ENCODE measurements at places on chromosomes 11 and 22. TPM values are rescaled to one million over a fixed set of nuclear protein-coding genes. Genes with fewer than 3 reads are reported as not detected.
A peak's percentile ranks its signal among the peaks of the same experiment; 100 is the strongest.

PDE2A gene
- 0.07 TPM for total RNA-seq

ESRRA gene
- 23.4 TPM for total RNA-seq

OR52I2 gene
- not detected for total RNA-seq

TMPRSS6 gene
- total RNA-seq, result not detected

GRCh38 chr11:119263352-119263940 is 53.5 kb downstream of the MCAM start:
- peak; percentile 7 for DNase-seq

GRCh38 chr11:85652786-85653447 is 5.2 kb downstream of the TMEM126A start:
- DNase-seq, result no peak

- DNase-seq, result no peak
Measured at GRCh38 chr22:37126383-37126782, 16.9 kb upstream of the TMPRSS6 start.

DNA sequence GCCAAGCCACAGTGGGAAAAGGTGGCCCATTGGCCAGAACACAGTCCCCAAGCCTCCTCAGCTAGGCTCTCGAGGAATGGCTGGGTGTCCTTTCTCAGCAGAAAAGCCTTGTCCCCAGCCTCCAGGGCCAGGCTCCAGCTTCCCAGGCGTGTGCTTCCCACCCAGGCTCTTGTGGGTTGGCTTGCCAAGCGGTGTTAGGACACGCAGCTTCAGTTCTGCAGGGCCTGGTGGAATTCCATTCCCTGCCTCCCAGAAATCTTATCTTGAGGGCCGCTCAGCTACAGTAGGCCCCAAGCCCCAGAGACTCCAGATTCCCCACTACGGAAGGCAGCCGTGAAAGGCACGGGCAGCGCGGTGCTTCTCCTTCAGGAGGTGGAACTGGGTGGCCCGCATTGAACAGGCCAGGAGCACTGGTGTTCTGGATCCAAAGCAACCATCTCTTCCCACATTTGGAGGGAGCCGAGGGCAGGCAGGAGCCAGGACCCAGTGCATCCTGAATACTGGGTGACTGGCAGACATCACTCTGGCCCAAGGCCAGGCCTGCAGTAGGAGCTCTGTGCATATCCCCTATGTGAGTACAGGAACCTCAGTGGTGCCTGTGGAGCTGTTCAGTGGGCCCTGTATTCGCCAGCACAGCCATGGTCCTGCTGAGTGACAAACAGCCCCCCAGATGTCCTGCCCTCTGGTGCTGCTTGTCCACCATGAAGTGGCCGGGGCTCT is 16.7 kb upstream of the KCNQ1OT1 start:
- DNase-seq, result no peak

DNA sequence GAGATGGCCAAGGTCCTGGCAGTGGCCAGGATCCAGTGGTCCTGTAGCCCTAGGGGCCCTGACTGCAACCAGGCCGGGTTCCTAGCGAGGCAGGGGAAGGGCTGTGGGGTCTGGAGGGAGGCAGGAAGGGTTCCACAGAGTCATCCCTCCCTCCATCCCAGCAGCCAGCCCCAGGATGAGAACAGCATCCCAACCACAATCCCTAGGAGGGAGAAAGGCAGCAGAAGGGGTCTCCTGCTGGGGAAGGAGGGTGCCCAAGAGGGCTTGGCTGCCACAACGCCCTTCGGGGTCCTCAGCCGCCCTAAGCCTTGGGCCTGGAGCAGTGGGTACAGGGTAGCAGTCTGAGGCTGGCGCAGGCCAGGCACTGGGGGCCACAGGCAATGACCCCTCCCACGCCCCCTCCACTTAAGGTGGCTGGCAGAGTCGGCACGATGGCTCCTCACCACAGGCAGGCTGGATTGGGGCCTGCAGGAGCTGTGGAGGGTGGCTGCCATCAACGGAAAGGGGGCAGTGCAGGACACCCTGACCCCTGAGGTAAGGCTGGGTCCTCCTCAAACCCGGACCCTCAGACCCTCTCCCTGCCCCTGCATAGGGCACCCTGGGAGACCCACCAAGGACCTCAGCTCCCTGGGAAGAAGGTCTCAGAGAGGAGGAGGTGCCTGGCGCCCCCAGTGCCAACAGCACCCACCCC is 7.2 kb downstream of the SLC22A12 start:
- no peak for DNase-seq

GRCh38 chr11:119423509-119424254 is 710 bp upstream of the THY1 start:
- no peak for DNase-seq

DNA sequence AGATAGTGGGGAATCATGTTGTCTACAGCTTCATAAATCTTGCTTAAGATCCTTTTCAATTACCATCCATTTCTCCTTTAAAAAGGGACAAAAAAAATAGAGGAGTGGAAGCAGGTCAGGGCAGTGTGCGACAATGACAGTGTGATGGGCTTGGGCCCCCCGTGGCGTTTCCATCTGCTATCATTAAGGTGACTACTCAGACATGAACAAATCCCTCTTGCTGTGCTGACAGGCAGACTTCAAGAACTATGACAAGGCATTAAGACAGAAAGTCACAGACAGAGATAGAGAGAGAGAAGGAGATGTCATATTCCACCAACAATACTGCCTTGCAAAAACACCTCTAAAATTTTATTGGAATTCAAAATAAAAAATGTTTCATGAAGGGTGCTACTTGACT is 263.2 kb downstream of the DCDC1 start:
- DNase-seq, result no peak
